ENCODE measurements at places on chromosomes 7 and 10. TPM values are rescaled to one million over a fixed set of nuclear protein-coding genes. Genes with fewer than 3 reads are reported as not detected.
A peak's percentile ranks its signal among the peaks of the same experiment; 100 is the strongest.

DNA sequence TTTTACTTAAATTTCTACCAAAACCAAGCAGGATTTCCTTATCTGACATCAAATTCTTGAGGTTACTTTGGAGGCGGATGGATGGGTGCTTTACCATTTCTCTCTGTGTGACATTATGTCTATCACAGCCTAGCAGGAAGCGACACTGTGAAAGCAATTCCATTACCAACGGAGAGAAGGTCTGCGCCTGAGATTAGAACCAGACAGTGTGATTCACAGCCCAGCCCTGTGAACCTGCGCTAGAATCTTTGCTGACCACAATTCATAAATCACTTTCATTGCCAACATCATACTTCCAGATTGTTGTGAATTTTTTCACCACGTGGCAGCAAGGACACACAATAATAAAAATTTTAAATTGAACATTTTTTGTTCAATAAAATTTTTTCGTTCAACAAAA, 126.5 kb downstream of the CUBN start:
- H3K27me3 ChIP-seq, result peaks cover 13% of the 10 kb centered on the region

CNPY1 gene
- total RNA-seq, result not detected

DNA sequence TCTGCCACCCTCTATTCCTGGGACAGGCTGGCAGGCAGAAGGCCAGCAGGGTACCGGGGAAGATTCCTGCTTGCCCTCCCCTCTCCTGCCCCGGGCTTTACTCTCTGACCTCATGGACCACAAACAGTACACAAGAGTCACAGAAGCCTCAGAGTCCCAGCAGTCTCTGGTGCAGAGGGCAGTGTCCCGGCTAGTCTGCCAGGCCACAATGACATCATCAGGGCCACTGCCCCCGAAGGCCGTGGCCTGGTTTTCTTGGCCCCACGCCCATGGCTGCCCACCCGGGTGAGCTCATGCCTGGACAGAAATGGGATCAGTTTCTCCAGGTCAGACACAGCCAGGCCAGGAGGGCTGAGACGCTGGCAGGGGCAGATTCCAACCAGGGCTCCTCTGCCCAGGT, 91.9 kb downstream of the MYL10 start:
- DNase-seq, result no peak
- H3K4me1 ChIP-seq, result no peaks in the 10 kb centered on the region
- H3K4me3 ChIP-seq, result no peak overlapping the region
- H3K36me3 ChIP-seq, result no peaks in the 10 kb centered on the region

DNA sequence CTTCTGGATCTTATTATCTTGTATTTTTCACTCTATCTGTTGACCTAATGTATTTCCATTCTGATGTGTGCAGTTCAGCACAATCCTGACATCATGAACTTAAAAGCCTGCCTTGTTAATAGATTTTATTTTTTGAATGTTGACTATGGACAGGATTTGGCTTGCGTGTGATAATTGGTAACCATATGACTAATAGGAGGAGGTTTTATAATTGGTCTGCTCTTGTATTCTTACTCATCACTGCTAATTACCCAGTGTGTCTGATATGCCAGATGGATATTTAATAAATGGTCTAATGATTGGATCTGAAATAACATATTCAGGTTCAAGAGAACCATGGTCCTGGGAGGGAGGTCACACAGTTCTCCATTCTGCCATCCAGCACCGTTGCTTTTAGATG, 45.9 kb downstream of the MTURN start:
- no peaks in the 10 kb centered on the region for H3K36me3 ChIP-seq
- no peaks in the 10 kb centered on the region for H3K27me3 ChIP-seq
- H3K27ac ChIP-seq, result no peak overlapping the region
- peaks cover 4% of the 10 kb centered on the region for H3K4me1 ChIP-seq

DNA sequence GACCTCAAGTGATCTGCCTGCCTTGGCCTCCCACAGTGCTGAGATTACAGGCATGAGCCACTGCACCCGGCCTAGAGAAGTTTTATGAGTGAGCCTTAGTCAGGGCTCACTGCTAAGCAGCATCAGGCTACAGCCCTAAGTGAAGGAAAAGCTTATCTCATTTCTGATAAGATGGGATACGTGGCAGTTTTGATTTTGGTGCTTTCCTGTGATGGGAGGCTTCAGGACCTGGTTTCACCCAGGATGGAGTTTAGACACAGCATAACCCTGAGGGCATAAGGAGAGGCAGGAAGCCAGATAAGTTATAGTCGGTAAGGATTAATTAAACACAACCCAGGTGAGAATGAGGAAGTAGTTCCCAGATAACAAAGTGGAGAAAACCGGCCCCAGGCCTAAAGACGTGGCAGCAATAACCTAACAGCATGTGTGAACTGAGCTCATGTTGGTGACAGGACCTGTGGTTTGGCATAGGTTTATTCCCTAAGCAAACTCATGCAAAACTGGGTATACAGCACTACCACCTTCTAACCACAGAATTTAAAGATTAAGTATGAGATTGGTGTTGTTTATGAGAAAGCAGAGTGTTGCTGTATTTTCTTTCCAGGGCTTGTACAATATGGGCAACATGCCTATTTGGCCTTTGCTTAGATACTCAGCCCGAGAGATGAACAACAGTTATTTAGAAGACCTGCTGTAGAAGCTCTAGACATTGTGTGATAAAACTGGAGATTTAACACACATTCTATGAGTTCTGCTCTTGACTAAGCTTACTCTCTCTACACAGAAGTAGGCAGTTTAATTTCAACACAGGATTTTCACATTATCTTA, 119.4 kb downstream of the COL28A1 start:
- H3K36me3 ChIP-seq, result no peaks in the 10 kb centered on the region
- DNase-seq, result peak; percentile 38
- peaks cover 7% of the 10 kb centered on the region for H3K4me1 ChIP-seq
- H3K27ac ChIP-seq, result peak overlapping the region; percentile 79

DNA sequence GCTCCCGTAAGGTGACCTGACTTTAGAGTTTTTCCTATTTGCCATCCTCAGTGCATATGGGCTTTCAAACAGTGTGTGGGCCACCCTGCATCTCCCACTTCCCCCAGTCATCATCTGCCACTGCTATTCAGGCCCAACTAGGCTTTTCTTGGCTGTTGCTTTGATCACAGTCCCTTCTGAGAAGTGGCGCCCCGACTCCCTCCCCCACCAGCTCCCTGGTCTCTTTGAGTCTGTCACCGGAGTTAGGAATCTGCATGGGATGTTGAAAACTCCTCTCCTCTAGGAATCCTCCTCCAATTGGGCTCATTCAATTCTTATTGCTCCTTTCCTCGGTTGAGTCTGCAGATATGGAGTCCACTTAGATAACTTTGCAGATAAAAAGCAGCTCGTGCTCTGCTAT, 32.1 kb downstream of the HIF1AN start:
- H3K27ac ChIP-seq, result no peak overlapping the region
- H3K36me3 ChIP-seq, result no peaks in the 10 kb centered on the region
- no peak overlapping the region for H3K4me3 ChIP-seq
- peaks cover 2% of the 10 kb centered on the region for H3K4me1 ChIP-seq
- H3K27me3 ChIP-seq, result peaks cover 37% of the 10 kb centered on the region

- DNase-seq, result no peak
- H3K27me3 ChIP-seq, result no peaks in the 10 kb centered on the region
- no peak overlapping the region for H3K27ac ChIP-seq
- no peak overlapping the region for H3K4me3 ChIP-seq
Observed at GRCh38 chr7:78528964-78529363, 730.4 kb downstream of the PHTF2 start.

DNA sequence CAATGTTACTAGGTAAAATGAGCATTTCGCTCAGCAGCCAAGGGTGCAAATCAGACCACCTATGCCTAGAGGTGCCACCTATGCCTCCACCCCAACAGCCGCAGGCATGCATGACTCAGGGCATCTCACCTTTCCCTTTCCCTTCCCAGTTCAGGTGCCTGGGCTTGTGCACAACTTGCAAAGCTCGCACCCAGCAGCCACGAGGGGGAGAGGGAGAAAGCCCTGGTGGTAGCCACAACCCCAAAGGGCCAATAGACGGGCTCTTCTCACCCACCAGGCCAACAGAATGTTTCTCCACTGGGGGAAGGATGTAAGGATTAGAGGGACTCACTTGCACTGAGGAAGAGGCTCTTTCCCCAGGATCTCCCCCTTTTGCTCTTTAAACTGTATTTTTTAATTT, 462.3 kb upstream of the PCDH15 start:
- no peak overlapping the region for H3K27ac ChIP-seq
- no peak for DNase-seq
- no peaks in the 10 kb centered on the region for H3K27me3 ChIP-seq
- H3K4me1 ChIP-seq, result no peaks in the 10 kb centered on the region
- no peak overlapping the region for H3K4me3 ChIP-seq

CYP3A5 gene
- not detected for total RNA-seq

- H3K4me1 ChIP-seq, result no peaks in the 10 kb centered on the region
- DNase-seq, result no peak
- H3K4me3 ChIP-seq, result no peak overlapping the region
- H3K27me3 ChIP-seq, result peaks cover under 1% of the 10 kb centered on the region
Observed at GRCh38 chr10:116974456-116975005, 30.5 kb downstream of the SHTN1 start.

GRCh38 chr10:2401459-2401858, 664.1 kb upstream of the ADARB2 start:
- no peak for DNase-seq
- no peaks in the 10 kb centered on the region for H3K36me3 ChIP-seq
- H3K27ac ChIP-seq, result no peak overlapping the region
- no peaks in the 10 kb centered on the region for H3K27me3 ChIP-seq

GRCh38 chr10:4354382-4354812, 471.6 kb upstream of the AKR1E2 start:
- H3K27me3 ChIP-seq, result peaks cover 2% of the 10 kb centered on the region
- peaks cover 28% of the 10 kb centered on the region for H3K4me1 ChIP-seq
- peak; percentile 16 for DNase-seq
- H3K36me3 ChIP-seq, result no peaks in the 10 kb centered on the region

WDR11 gene
- 37.3 TPM for total RNA-seq

KCNH2 gene
- total RNA-seq, result 0.34 TPM

- H3K27me3 ChIP-seq, result no peaks in the 10 kb centered on the region
- no peak overlapping the region for H3K27ac ChIP-seq
- no peak overlapping the region for H3K4me3 ChIP-seq
- peaks cover 31% of the 10 kb centered on the region for H3K36me3 ChIP-seq
Observed at GRCh38 chr10:29720149-29720548, 85.4 kb upstream of the SVIL start.

PRLHR gene
- total RNA-seq, result not detected

ACTL6B gene
- not detected for total RNA-seq

NEBL gene
- not detected for total RNA-seq

- no peak for DNase-seq
- no peaks in the 10 kb centered on the region for H3K4me1 ChIP-seq
- no peaks in the 10 kb centered on the region for H3K36me3 ChIP-seq
- H3K27ac ChIP-seq, result no peak overlapping the region
- no peaks in the 10 kb centered on the region for H3K27me3 ChIP-seq
- no peak overlapping the region for H3K4me3 ChIP-seq
Observed at GRCh38 chr7:157650801-157651200, 314.0 kb downstream of the DNAJB6 start.

PLA2G12B gene
- not detected for total RNA-seq

GRCh38 chr10:59857049-59857448, 49.3 kb downstream of the CCDC6 start:
- no peaks in the 10 kb centered on the region for H3K27me3 ChIP-seq
- peaks cover 31% of the 10 kb centered on the region for H3K36me3 ChIP-seq
- H3K4me3 ChIP-seq, result no peak overlapping the region
- H3K4me1 ChIP-seq, result peaks cover 35% of the 10 kb centered on the region
- H3K27ac ChIP-seq, result no peak overlapping the region

DNA sequence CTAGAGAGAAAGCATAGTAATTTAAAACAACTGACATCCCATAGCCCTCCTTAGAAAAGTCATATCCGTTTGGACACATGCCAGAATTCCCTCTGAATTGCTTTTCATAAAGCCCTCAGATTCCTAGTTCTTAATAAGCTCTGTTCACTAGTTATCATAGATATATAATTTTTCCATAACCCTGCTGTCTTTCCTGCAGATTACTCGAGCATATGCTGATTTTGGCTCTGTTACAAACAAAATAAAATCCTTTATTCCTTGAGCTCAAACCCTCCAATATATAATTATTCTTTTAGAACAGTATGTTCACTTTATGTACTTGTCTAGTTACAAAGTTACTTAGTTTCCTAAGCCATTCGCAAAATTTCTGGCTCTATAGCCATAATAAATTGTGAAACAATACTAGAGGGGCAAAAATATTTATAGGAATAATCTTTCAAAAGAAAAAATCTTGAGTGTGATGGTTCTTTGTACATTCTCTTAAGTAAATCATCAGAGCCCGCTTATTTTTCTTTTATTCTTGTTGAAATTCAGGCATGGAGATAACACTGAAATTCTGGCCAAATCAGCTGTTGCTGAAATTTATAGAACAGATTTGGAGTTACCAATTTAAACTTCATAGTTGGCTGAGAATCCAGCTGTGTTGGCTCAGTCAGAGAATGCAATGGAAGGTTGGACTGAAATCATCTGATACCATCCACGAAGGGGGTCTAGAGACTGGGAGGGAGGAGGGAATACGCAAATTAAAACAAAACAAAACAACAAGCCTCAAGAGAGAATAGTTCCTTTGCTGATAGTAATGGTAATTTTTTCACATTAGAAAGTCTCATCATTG, 146.1 kb upstream of the TMEM196 start:
- no peak overlapping the region for H3K27ac ChIP-seq
- no peak for DNase-seq
- H3K36me3 ChIP-seq, result no peaks in the 10 kb centered on the region
- H3K27me3 ChIP-seq, result no peaks in the 10 kb centered on the region

- no peaks in the 10 kb centered on the region for H3K27me3 ChIP-seq
- peaks cover 12% of the 10 kb centered on the region for H3K4me1 ChIP-seq
- no peak for DNase-seq
Observed at GRCh38 chr10:132669208-132669861, 116.6 kb downstream of the NKX6-2 start.

DNA sequence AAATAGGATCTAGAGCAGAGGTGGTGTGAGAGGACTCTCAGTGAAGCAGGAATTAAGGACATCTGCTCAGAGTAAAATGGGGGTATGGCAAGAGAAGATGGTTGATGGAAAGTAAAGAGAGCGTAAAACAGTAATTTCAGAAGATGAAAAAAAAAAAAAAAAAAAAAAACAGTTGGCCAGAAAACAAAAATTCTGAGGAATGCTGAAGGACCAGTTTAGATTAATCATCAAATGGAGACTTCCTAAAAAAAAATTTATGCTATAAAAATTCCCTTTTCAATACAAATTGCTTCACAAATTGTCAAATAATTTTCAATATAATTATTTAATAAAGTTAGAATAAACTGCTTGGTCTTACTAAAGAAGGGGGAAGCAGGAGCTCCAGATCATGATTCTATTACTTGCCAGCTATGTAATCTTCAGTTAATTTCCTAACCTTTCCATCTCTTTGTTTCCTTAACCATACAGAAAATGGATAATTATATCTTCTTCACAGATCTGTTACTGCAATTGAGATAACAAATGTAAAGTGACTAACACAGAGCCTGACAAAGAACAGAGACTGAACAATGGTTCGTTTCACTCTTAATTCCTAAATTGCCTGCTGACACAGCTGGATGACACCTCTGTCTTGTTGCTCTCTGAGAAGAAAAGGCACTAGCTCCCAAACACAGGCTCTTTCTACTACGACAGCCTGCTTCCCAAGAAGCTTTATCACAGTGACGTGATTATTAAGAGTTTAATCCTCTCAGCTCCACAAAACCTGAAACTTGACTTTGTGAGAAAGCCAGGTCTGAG, 64.9 kb upstream of the GPR22 start:
- no peaks in the 10 kb centered on the region for H3K27me3 ChIP-seq
- no peak overlapping the region for H3K4me3 ChIP-seq
- no peak overlapping the region for H3K27ac ChIP-seq
- H3K36me3 ChIP-seq, result peaks cover 28% of the 10 kb centered on the region

ARHGEF35 gene
- total RNA-seq, result 9.6 TPM

NAT16 gene
- not detected for total RNA-seq

- H3K4me3 ChIP-seq, result no peak overlapping the region
- DNase-seq, result no peak
- peaks cover under 1% of the 10 kb centered on the region for H3K36me3 ChIP-seq
- no peaks in the 10 kb centered on the region for H3K27me3 ChIP-seq
- peaks cover 2% of the 10 kb centered on the region for H3K4me1 ChIP-seq
Observed at GRCh38 chr10:3435671-3436070, 263.1 kb upstream of the PITRM1 start.

All from activated CD4-positive, alpha-beta memory T cell treated with anti-CD3 and anti-CD28 coated beads for 36 hours (primary cell).